Adrenal gland (tissue), 19 donors: ENCODE measurements at places on chromosomes 7 and 10. TPM values are rescaled to one million over a fixed set of nuclear protein-coding genes. Genes with fewer than 3 reads are reported as not detected.
A peak's percentile ranks its signal among the peaks of the same experiment; 100 is the strongest.

GRCh38 chr10:89649051-89649450 is 4.0 kb upstream of the PANK1 start:
- DNase-seq = no peak

DNA sequence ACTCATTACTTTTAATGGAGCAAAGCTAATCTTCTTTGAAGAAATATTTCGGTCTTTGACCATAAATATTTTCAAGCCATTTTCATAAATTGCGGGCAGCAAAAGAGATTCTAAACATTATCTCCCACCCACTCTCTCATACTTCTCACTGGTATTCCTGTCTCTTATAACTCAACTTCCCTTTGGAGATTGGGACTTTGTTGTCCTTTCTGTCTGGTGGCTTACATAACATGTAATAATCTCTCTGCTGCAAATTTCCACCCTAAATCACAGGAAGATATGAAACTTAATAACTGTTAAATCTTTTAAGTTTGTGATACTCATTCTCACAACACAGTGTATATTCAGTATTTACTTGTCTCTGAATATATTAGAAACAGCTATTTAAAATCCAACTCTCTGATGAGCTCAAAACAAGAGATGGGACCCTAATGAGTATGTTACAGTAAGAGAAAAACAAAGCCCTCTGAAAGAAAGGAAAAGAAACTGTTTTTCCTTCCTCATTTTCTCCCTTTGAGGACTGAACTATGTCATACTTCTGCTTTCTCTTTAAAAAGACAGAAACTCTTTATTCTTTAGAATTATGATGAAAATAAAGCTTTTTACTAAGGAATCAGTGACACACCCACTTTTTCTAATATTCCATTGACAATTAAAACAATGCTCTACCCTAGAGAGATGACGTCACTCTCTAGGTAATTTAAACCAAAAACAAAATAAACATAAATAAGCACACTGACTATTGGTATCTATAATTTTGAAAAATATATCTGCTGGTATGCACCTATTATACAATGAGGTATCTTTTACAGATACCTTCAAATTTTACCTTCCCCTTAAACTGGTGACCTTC is 14.7 kb downstream of the CALCR start:
- DNase-seq = no peak

- no peak for DNase-seq
Observed at GRCh38 chr7:116509982-116510579, 10.5 kb downstream of the CAV2 start.

GRCh38 chr7:2956526-2957368 is 86.9 kb downstream of the CARD11 start:
- peak; percentile 41 for DNase-seq

DNA sequence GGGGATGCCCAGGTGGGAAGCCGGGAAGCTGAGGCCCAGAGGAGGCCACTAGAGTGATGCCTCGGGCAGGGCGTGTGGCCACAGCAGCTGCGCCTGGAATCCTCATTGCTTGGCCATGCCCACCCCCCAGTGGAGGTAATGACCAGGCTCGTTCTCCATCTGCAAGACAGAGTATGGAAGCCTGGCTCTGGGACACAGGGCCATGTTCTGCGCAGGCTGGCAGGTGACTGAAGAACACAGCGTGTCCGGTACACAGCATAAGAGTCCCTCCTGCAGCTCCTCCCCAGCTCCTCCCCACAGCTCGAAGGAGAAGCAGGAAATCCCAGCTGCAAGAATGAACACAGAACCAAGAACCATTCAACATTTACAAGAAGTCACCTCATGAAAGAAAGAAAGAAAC is 64.8 kb downstream of the SMURF1 start:
- DNase-seq = no peak

- DNase-seq = no peak
Observed at GRCh38 chr7:112288301-112288700, 81.8 kb downstream of the ZNF277 start.

DNA sequence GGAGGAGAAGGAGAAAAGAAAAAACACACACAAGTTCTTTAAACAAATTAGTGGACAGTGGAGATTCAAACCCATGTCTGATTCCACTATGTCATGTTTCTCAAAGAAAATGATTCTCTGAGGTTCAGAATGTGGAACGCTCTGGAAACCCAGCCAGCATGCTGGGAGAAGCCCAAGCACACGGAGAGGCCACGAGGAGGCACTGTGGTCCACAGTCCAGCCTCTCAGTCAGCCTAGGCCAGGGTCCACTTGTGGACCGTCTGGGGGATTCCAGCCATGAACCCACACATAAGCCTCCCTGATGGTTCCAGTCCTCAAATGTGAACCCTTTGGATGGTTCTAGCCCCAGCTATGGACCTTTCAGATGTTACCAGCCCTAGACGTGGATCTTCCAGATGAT is 73.4 kb downstream of the CAV1 start:
- no peak for DNase-seq

DNA sequence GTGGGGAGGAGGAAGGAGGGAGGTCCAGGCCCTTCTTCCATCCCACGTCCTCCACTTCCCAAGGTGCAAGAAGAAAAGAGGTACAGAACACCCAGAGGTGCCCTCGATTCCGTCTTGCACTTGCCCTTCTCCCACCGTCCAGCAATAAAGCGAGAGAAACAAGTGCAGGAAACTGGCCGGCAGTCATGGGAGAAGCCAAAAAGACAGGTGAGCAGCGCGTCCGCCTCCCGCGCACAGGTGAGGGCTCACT is 1.3 kb downstream of the C10orf95 start:
- DNase-seq = no peak

- no peak for DNase-seq
Observed at GRCh38 chr10:46555366-46555712, 1.1 kb downstream of the GPRIN2 start.

The CRYGN gene
- not detected for total RNA-seq

The COMTD1 gene
- 23.1 TPM for total RNA-seq

DNA sequence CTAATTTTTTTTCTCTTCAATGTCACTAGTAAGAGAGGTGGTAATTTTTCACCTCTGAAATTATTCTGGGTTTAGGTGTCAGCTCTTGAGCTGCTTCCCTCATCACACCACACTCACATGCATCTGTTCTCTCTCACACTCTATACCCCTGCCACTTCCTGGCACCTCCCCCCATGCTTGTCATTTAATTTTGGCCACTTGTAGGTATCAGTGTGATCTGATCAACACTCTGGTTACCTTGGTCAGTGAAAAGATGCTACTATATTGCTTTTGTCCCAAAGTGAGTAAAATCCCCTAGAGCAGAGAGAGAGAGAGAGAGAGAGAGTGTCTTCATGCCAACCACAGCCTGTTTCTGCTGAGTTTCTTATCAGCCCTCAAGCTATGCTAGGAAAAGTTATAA is 42.5 kb downstream of the STK17A start:
- DNase-seq = no peak

The TRIL gene
- 9.8 TPM for total RNA-seq

DNA sequence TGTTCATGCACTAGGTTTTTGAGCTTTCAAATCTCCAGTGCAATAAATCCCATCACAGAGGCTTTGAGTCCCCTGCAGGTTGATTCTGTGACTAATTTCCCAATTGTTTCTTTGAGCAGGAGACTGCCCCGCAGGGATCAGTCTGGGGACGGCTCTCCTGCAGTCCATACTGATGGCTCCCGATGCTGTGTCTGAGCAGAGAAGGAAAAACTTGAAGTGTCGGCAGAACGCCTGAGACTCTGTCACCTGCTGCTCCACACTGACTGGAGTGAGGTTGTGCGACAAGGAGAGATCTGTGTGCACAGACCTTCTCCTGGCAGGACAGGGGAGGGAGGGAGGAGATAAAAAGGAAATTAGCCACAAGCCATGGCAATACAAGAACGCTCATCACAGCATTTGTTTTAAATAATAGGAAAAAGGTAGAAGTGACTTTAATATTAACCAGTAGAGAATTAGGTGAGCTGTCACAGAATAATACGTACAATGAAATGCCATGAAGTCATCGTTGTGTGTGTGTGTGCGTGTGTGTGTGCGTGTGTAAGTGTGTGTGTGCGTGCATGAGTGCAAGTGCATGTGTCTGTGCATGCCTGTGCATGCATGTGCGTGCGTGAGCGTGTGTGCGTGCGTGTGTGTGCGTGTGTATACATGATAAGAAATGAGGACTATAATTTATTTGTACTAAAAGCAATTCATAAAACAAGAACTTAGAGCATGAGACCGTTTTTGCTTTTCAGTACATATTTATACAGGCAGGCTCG is 38.2 kb downstream of the HTR5A start:
- DNase-seq = no peak

The STAG3 gene
- 3.1 TPM for total RNA-seq

- no peak for DNase-seq
Observed at GRCh38 chr10:42987575-42987974, 89.3 kb upstream of the RET start.

The NODAL gene
- not detected for total RNA-seq

DNA sequence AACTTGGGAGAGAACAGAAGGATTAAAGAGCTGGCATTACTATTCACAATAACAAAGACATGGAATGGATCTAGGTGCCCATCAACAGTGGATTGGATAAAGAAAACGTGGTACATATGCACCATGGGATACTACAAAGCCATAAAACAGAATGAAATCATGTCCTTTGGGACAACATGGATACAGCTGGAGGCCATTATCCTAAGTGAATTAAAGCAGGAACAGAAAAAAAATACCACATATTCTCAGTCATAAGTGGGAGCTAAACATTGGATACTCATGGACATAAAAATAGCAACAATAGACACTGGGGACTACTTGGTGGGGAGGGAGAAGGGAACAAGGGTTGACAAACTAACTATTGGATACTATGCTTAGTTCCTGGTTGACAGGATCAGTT is 133.2 kb upstream of the ITGB1 start:
- DNase-seq = no peak

GRCh38 chr10:7444551-7445121 is 33.8 kb upstream of the SFMBT2 start:
- peak; percentile 68 for DNase-seq

The OAT gene
- 230 TPM for total RNA-seq

DNA sequence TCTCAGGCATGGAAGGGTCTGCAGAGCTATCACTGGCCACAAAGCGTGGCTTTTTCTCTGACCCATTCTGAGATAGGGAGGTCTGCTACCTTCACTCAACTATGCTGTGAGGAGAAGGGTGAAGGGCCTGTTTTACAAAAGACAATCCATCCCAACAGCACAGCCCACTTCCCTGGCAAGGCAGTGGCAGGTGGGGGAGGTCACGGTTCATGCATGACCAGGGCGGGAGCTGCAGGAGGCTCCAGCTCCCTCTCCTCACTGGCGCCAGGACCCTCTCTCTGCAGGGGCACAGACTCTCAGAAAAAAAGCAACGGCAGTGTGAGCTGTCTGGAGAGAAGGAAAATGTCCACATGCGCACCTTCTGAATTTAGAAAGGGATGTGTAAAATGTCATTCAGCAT is 28.5 kb downstream of the GRB10 start:
- DNase-seq = no peak

DNA sequence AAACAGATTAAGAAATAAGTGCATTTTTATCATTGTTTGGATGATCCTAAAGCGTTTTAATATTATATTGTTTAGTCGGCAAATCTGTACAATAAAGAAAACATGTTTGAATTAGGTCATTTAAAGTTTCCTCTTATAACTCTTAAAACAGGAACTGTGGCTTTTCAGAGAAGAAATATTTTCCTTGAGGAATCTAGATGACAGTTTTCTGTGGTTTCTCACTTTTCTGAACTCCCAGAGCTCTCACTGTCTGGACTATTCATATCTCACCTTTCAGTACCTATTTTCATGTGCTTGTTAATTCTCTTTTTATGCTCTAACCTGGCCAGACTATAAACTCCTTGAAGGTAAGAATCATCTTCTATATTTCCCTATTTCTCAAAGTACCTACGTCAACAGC is 135.1 kb downstream of the CHN2 start:
- no peak for DNase-seq

GRCh38 chr7:80413383-80413945 is 98.4 kb downstream of the GNAT3 start:
- DNase-seq = no peak

- no peak for DNase-seq
Observed at GRCh38 chr10:123136221-123136805, 543 bp downstream of the HMX3 start.
